ENCODE measurements at places on chromosomes 6 and 20.
A peak's percentile ranks its signal among the peaks of the same experiment; 100 is the strongest.

DNA sequence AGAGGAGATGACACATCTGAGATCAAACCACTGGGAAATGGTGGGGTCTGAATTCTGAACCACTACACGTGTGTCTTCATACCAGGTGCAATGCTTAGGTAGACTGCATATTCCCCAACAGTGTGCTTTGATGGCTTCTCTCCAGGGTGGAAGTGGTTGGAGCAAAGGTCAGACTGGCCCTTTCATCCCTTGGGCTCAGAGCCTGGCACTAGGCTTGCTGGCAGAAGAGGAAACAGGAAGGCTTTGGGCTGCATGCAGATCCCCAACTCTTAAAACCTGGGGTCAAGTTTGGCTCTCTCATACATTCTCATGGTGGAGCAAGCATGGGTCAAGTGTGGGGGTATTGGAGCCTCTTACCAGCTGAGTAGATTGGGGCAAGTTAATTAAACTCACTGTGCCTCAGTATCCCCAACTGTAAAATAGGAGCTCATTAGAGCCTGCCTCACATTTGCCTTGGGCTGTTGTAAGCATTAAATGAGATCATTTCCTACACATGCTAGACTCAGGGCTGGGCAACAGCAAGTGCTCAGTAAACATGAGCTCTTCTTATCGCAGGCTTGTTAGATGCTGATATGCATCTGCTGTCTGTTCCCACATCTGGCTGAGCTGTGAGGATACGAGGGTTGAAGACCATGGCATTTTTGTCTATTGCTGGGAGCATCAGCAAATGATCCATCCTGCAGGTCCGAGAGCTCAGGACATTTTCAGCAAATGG, 51.6 kb upstream of the FAM83D start:
- peak; percentile 53 for DNase-seq

DNA sequence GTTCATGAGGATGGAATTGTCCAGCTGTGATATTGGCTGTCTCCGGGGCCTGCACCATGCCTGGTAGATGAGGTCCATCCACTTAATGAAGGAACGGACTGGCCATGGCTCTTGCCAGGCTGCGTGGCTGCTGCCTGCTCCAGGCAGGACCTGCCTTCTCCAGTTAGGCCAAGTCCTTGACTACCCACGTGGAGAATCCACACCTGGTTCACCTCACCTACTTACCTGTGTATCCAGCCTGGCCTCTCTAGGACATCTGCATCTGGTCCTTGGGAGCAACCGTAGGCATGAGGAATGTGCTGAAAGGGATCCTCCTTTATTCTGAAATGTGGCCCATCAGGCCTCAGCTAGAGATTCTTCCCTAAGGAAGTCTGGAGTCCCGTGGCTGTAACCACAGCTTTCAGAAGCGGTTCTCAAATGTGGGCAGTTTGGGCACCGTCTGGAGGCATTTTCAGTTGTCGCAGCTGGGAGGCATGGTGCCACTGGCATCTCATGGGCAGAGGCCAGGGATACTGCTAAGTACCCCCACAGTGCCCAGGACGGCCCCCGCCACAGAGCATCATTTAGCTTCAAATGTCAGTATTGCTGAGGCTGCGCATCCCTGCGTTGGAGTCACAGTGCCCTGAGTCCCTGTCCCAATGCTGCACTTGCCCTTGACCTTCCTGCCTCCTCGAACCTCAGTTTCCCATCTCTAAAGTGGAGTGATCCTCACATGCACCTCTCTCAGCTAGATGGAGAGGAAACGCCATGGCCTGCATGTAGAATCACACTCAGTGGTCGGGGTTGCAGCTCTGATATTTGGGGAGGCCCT, 67.5 kb downstream of the PHACTR3 start:
- no peak for DNase-seq

- DNase-seq = no peak
Observed at GRCh38 chr6:150734235-150734634, 131.3 kb upstream of the MTHFD1L start.

GRCh38 chr20:58568126-58568482, 52.9 kb upstream of the APCDD1L start:
- no peak for DNase-seq

- DNase-seq = peak; percentile 49
Observed at GRCh38 chr6:14542670-14543366, 425.2 kb downstream of the CD83 start.

GRCh38 chr20:44731657-44732056, 14.0 kb upstream of the KCNK15 start:
- no peak for DNase-seq

DNA sequence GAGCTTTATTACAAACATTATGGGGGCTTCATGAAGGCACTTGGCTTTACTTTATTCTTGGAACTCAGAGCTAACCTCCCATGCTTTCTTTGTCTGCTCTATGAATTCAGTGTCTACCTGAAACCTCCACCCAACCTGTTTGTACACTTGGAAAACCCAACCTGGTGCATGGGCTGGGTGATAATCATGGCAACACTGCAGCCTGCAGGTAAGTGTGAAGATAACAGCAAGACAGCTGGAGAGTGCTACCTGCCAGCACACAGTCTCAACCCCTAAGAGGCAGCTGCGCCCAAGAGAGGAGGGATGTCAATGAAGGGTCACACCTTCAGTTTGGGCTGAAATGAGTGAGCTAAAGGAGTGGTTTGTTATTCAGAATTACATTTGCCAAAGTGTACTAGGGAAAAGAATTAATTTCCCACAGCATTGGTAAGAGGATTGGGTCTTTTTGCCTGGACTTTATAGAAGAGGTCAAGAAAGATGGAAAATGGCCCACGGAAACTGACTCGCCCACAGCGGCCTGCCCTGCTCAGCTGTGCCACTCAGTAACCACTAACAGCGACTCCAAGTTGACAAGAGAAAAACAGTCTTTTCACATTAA, 24.4 kb downstream of the FOXQ1 start:
- no peak for DNase-seq

- no peak for DNase-seq
Observed at GRCh38 chr6:7546020-7546369, 4.5 kb downstream of the DSP start.

GRCh38 chr6:44474643-44475042, 87.1 kb downstream of the CDC5L start:
- DNase-seq = no peak

DNA sequence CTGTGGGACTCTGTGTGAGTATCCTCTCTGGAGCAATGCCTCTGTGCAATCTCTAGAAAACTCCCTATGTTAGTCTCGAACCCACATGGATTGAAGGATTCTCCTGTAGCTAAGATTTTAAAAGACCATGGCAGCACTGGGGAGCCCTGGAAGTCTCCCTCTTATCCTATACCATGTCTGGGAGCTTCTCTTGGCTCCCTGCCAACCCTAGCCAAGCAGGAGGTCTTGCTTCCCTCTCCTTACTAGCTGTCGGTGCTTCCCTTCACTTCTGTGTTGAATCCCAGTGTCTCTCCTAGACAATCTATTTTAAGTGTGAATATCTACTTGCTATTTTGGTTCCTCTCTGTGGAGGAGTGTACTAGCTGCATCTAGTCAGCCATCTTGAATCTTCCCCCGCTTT, 118.8 kb upstream of the NRN1 start:
- no peak for DNase-seq

GRCh38 chr6:53624502-53624901, 41.1 kb downstream of the KLHL31 start:
- no peak for DNase-seq

GRCh38 chr6:138833816-138834539, 38.1 kb downstream of the ECT2L start:
- DNase-seq = no peak

- DNase-seq = no peak
Observed at GRCh38 chr6:118320652-118321051, 227.4 kb upstream of the PLN start.

GRCh38 chr6:45586216-45587171, 208.8 kb upstream of the SUPT3H start:
- DNase-seq = peak; percentile 73

GRCh38 chr6:125245523-125246264, 56.1 kb downstream of the HDDC2 start:
- DNase-seq = no peak

DNA sequence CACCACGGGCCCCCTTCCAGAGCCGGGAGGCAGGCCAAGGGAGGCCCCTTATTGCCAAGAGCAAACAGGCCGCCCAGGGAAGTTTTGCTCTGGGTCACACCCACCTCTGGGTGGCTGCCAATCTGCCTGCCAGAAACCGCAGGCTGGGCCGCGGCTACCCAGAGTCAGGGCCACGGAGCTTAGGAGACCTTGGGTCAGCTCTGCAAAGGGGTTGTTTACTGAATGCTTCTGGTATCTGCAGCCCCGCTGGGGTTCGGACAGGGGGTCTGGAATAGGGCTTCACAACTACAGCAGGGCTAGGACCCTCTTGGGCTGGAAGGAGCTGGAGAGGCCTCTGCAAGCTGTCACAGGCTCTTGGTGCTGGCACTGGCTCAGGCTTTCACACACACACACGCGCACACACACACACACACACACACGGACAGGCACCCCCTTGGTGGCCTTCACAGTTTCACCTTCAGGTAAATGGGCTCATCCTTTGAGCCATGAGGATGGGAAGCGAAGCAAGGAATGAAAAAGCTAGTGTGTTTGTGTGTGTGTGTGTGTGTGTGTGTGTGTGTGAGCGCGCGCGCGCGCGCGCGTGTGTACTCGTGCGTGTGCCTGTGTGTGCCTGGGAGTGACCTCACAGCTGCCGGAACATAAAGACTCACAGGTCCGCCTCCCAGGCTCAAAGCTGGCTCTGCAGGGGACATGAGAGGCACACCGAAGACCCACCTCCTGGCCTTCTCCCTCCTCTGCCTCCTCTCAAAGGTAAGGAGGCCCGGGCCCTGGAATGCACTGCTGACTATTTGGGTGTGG, at the start of gene CCN5:
Gene CCN5 (plus strand): TSS at position 669 of the 798 bp plus-strand sequence. CDS start 22 bp downstream, at position 691.
- DNase-seq = no peak

GRCh38 chr6:36738108-36738507, 40.5 kb downstream of the RAB44 start:
- no peak for DNase-seq

- no peak for DNase-seq
Observed at GRCh38 chr6:89716532-89716931, 78.0 kb upstream of the LYRM2 start.

DNA sequence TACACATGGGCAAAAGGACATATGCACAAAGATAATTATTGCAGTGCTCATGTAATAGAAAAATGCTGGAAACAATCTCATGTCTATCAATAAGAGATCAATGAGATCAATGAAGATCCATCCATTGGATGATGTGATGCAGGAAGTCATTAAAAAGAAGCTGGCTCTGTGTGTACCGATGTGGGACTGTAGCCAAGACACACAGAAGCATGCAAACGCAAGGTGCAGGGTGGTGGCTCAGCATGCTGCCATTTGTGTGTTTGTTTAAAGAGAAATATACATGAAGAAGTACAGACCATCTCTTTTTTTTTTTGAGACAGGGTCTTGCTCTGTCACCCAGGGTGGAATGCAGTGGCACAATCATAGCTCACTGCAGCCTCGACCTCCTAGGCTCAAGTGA, 33.1 kb upstream of the KCNB1 start:
- DNase-seq = no peak

DNA sequence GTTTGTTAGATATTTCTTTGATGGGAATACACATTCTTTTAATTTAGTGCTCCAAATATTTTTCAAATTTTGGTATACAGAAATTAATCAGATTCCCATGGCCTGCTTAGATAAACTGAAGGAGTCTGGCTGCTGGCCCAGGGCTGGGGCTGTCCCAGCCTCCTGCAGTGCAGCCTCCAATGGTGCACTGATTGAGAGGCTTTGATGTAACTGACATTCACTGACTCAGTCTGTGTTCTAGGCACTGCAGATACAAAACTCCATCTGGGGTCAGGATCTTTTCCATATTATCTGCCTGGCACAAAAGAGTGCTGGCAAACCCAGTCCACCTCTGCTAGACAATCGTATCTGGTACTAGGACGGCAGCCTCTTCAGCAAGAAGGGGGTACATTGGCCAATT, 64.8 kb downstream of the GRIK2 start:
- no peak for DNase-seq

DNA sequence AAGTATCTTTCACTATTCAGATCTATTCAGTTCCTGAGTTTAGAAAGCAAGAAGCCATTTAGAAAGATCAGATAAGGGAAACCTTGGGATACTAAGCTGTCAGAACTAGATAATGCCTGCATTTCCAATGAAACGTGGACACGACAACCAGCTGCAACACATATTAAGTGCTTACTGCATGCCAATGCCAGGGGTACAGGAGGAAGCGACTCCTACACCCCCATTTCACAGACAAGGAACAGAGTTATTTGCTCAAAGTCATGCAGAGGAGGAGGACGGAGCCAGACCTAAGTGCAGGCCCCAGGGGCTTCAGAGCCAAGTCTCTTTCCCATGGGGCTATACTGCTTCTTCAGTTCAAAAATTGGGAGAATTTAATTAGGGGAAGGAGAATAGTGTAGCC, 62.4 kb downstream of the PREX1 start:
- DNase-seq = no peak

DNA sequence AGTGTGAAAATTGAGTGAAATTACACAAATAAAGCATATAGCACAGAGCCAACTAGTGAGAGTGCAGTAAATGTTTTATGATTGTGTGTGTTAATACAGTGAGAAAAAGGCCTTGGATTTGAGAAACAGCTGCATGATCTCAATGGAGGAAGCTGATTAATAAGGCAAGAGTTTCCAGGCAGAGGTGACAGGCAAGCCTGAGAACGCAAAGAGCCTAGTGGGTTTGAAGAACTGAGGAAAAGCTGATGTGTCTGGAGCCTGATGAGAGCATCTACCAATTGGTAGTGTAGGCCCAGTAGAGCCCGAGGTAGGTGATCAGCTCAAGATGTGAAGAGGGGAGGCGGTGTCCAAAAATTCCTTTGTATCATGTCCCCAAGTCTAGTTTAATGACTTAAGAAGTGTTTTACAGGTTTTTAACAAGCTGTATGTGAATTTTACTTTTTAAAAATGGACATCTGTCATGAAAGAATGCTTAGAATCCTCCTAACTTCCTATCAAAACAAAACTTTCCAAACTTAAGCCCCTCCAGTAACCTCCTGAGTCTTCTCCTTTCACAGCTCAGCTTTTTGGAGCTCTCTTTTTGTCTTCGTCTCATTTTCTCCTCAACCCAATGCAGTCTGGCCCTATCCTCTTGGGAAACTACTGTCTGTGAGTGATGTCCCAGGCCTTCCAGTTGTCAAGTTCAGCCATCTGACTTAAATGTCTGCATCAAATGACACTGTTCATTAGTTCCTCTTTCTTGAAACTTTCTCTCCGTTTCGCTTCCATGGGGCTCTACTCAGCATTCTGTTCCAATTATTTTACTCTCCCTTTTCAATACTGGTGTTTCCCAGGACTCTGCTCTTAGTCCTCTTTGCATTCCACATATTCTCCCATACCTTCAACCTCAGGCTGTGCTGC, 1.2 kb downstream of the CDC40 start:
- DNase-seq = no peak

- no peak for DNase-seq
Observed at GRCh38 chr20:63106108-63106764, 99.5 kb upstream of the BHLHE23 start.

DNA sequence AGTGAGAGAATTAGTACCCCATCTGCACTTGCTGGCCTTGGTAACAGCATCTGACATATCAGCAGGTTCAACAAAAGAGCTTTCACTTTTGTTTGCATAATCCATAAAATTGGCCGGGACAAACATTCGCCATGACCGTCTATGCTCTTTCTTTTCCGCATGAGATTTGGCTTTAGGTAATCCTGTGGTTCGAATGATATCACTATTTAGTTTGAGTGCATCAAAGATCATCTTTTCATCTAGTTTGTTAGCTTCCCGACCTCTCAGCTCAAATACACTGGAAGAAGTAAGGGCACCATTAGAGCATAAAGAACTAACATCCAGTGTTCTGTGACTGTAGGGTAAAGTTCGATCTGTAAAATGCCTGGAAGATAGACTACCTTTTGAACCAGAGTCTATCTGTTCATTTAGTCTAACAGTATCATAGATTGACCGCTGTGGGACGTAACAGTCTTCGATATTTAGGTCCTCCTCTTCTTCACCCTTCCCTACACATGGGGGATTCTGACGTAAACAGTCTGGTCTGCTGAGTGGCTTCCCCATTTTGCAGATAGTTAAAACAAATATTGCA, 101.6 kb downstream of the DST start:
- no peak for DNase-seq
